ENCODE measurements at places on chromosomes 13 and 19.

GRCh38 chr19:35959968-35960320 lies 23.8 kb downstream of the LRFN3 start:
- no peak for DNase-seq

- no peak for DNase-seq
Observed at GRCh38 chr13:79307433-79307861, 98.6 kb downstream of the RBM26 start.

DNA sequence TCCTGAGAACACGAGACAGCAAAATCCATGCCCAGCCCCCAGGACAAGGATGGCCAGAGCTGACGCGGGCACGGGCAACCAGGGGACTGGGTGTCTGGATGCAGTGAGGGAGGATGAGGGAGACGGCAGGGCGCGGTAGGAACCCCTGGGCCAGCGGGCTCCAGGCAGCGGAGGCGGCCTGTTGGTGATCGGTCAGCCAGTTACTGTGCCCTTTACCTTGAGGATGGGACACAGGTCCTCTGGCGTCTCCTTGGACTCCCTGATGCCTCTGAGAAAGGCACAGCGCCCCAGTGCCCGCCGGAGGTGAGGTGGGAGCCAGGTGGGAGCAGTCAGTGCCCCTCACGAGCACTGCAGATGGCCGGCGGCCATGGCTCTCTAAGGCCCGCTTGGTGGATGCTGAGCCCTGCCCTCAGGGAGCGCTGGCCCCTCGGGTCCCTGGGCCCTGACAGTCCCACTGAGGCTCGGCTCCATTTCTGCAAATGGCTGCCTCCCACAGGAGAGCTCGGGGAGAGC lies 31.2 kb downstream of the C13orf46 start:
- DNase-seq, result no peak

DNA sequence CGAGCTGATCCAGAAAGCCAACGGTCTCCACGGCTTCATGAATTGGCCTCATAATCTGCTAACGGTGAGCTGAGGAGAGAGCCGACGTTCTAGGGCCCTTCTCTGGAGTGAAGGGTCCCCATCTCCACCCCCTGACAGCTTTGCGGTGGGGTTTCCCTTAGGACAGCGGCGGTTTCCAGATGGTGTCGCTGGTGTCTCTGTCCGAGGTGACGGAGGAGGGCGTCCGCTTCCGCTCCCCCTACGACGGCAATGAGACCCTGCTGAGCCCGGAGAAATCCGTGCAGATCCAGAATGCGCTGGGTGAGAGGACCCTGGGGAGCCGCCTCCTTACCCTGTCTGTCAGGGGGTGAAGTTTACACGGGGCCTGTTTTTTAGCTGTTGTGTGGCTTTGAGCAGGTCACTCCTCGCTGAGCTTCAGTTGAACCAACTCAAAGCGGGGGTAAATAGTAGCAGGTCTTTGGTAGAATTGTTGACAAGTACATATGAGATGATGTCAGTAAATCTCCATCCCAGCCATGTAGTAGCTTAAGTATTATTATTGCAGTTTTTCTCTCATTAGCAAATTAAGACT lies 801 bp downstream of the QTRT1 start:
- no peak for DNase-seq

DNA sequence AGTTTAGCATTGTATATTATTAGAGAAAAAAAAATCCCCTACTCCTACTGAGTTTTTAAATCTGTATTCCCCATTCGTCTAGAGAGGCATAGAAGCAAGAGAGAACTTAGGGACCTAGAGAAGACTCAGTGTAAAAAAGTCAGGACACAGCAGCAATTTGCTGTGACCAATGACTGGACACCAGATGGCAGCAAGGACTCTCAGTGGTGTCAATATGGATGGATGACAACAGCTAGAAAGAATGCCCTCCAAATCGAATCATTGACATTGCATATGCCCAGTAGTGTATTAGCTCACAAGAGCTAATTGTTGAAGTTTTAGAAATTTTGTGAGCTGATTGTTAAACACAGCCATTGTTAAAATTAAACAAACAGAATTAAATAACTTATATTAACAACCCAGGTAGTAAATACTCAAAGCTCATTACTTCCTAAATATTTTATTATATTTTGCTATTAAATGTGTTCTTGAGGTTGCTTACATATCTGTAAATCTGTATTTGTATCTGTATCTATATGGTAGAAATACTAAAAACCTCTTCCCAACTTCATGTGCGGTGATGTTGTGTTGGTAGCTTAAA lies 43.9 kb downstream of the SIAH3 start:
- no peak for DNase-seq

DNA sequence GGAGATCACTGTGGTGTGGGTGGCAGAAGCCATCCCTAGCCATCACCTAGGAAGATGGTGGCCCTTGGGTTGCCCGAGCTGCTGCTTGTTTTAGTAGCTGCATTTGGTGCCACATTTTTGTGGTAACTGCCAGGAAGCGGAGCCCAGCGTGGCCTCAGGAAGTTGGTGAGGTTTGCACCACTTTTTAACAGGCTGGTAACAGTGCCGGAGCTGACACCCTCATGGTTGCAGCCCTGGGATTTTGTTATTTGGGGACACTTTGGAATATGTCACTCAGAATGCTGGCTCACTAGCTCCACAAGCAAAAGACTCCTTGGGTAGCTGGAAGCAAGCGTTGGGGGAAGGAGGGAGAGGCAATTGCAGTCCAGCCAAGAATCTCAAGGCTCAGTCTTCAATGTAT lies 22.1 kb downstream of the ACTN4 start:
- no peak for DNase-seq

DNA sequence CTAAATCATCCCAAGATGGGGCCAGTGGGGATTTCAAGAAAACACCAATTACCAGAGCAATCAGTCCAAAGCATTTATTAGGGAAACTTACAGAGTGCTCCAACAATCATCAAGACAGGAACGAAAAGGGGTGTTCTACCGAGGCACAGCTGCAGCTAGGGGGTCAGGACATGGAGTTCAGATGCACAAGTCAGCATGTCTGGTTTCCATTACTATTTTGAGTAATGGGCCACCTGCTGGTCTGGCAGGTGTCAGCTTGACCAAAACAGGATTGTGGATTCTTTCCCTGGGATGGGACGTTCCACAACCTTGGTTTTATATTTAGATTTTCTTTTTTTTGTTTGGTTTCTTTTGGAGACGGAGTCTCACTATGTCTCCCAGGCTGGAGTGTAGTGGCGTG lies 3.9 kb upstream of the UBL5 start:
- DNase-seq, result no peak

All from GM12892 (cell line).